ENCODE measurements at places on chromosomes 13 and 19. TPM values are rescaled to one million over a fixed set of nuclear protein-coding genes. Genes with fewer than 3 reads are reported as not detected.

The FFAR2 gene
- not detected for total RNA-seq

GRCh38 chr19:46953955-46954501, 65.6 kb upstream of the NPAS1 start:
- peak overlapping the region; percentile 6 for H3K4me3 ChIP-seq
- H3K27me3 ChIP-seq = no peaks in the 10 kb centered on the region
- peak overlapping the region; percentile 80 for H3K27ac ChIP-seq
- peaks cover 4% of the 10 kb centered on the region for H3K36me3 ChIP-seq
- H3K4me1 ChIP-seq = peaks cover 70% of the 10 kb centered on the region

GRCh38 chr13:33114146-33114545, 97.9 kb downstream of the KL start:
- peaks cover 3% of the 10 kb centered on the region for H3K27me3 ChIP-seq
- H3K36me3 ChIP-seq = no peaks in the 10 kb centered on the region
- no peak overlapping the region for H3K4me3 ChIP-seq
- no peak overlapping the region for H3K27ac ChIP-seq
- no peaks in the 10 kb centered on the region for H3K4me1 ChIP-seq

GRCh38 chr19:3665681-3666544, 34.4 kb downstream of the PIP5K1C start:
- no peak overlapping the region for H3K4me3 ChIP-seq
- no peak overlapping the region for H3K27ac ChIP-seq
- H3K27me3 ChIP-seq = no peaks in the 10 kb centered on the region
- H3K36me3 ChIP-seq = peaks cover 2% of the 10 kb centered on the region
- H3K4me1 ChIP-seq = peaks cover 9% of the 10 kb centered on the region

The ADGRE1 gene
- 6.0 TPM for total RNA-seq

DNA sequence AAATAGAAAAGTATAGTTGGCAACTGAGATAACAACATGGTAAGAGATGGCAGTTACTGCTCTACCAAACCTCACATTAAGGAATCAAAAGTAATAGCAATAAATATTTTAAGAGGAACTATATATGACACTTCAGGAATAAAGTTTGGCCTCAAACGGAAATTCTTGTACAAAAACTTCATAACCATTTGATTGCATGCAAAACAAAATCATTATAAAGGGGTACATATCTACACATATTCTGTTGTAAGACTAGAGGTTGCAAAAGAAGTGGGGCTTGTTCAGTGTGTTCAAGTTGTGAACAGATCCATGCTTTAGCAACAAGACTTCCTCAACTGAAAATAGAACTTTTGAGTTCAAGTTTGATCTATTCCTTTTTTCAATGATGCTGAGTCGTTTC, 133.5 kb upstream of the MIR17HG start:
- H3K27me3 ChIP-seq = peaks cover 15% of the 10 kb centered on the region
- no peak for DNase-seq
- no peak overlapping the region for H3K4me3 ChIP-seq
- H3K27ac ChIP-seq = no peak overlapping the region
- no peaks in the 10 kb centered on the region for H3K36me3 ChIP-seq

GRCh38 chr19:45953676-45954075, 20.0 kb downstream of the NOVA2 start:
- no peak overlapping the region for H3K27ac ChIP-seq
- H3K4me3 ChIP-seq = no peak overlapping the region
- DNase-seq = no peak
- H3K4me1 ChIP-seq = peaks cover 9% of the 10 kb centered on the region

DNA sequence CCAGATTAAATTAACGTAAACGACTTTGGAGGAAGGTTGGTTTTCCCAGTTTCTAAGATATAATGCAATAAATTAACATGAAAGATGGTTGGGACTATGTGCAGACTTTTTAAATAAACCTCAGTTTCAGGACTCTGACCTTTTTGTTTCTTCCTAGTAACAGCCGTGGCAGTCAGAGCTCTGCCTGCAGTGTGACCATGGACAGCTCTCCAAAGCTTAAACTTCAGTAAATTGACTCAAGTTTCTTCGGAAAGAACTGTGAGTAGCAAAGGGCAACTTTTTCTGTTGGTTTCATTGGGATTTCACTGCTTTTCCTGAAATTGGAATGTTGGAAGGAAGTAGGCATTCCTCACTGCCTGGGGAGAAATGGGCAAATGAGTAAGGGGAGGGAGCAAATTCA, 4.1 kb downstream of the USP29 start:
- peaks cover 4% of the 10 kb centered on the region for H3K27me3 ChIP-seq
- H3K27ac ChIP-seq = no peak overlapping the region
- peaks cover 2% of the 10 kb centered on the region for H3K36me3 ChIP-seq
- H3K4me3 ChIP-seq = no peak overlapping the region
- no peak for DNase-seq

The ZNF665 gene
- 6.5 TPM for total RNA-seq

The RASA3 gene
- total RNA-seq = 34.7 TPM

GRCh38 chr13:27161980-27162379, 9.6 kb downstream of the USP12 start:
- H3K4me1 ChIP-seq = peaks cover 64% of the 10 kb centered on the region
- no peak for DNase-seq
- no peak overlapping the region for H3K27ac ChIP-seq
- no peak overlapping the region for H3K4me3 ChIP-seq
- no peaks in the 10 kb centered on the region for H3K27me3 ChIP-seq
- peaks cover 29% of the 10 kb centered on the region for H3K36me3 ChIP-seq

The PEAK3 gene
- total RNA-seq = not detected

DNA sequence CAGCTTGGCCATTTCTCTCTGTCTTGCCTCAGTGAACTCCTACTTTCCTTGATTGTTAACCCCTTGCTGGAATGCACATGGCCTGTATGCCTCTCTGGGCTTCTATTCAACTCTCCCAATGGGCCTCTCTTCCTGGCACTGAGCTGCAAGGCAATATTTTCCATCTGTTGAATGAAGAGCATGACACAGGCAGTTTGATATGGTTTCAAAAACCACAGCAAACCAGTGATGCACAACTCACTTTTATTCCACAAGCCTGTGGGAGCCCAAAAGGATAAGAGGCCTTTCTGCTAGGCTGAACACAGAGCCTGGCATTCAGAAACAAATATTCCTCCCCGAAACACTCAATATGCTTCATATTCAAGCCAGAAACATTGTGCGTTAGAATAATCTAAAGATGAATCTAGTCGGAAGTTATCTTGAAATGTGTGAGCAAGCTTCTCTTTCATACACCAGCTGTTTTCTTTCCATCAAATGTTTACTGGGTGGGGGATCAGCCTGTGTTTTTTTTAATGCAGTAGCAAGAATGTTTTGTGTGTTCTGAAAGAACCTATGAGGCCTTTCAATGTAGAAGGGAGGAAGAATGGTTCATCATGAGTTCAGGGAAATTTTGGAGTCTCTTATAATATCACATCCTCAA, 443.1 kb upstream of the SPRY2 start:
- no peaks in the 10 kb centered on the region for H3K27me3 ChIP-seq
- no peak overlapping the region for H3K27ac ChIP-seq
- no peaks in the 10 kb centered on the region for H3K36me3 ChIP-seq
- DNase-seq = no peak

- H3K4me3 ChIP-seq = no peak overlapping the region
- DNase-seq = no peak
- no peak overlapping the region for H3K27ac ChIP-seq
- H3K4me1 ChIP-seq = no peaks in the 10 kb centered on the region
- H3K36me3 ChIP-seq = no peaks in the 10 kb centered on the region
- H3K27me3 ChIP-seq = no peaks in the 10 kb centered on the region
Observed at GRCh38 chr13:96946709-96947311, 47.5 kb downstream of the OXGR1 start.

DNA sequence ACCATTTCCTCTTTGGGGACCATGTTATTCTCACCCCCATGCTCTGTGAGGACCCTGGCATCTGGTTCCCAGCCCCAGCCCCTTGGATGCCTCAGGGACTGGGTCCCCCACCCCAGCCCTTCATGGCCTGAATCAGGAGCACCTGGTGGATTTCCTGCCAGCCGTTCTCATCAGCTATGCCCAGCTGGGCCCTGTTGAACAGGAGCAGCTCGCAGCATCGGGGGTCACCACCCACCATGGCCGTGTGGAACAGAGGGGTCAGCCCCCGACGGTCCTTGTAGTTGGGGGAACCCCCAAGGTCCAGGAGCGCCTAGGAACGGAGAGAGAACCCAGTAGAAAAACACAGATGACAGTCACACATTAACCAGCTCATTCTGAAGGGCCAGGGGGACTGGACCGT, 7.8 kb downstream of the SHANK1 start:
- H3K4me1 ChIP-seq = peaks cover 5% of the 10 kb centered on the region
- H3K4me3 ChIP-seq = no peak overlapping the region
- DNase-seq = no peak
- H3K27me3 ChIP-seq = peaks cover 39% of the 10 kb centered on the region
- no peak overlapping the region for H3K27ac ChIP-seq

GRCh38 chr19:53195265-53195903, 2.2 kb upstream of the ZNF665 start:
- DNase-seq = peak; percentile 83
- H3K36me3 ChIP-seq = peaks cover 50% of the 10 kb centered on the region
- no peaks in the 10 kb centered on the region for H3K27me3 ChIP-seq
- peaks cover 33% of the 10 kb centered on the region for H3K4me1 ChIP-seq
- peak overlapping the region; percentile 22 for H3K4me3 ChIP-seq
- peak overlapping the region; percentile 8 for H3K27ac ChIP-seq

- H3K27ac ChIP-seq = no peak overlapping the region
- H3K4me1 ChIP-seq = peaks cover 3% of the 10 kb centered on the region
- no peak overlapping the region for H3K4me3 ChIP-seq
- no peaks in the 10 kb centered on the region for H3K36me3 ChIP-seq
- peaks cover 3% of the 10 kb centered on the region for H3K27me3 ChIP-seq
- DNase-seq = no peak
Observed at GRCh38 chr13:108463340-108463739, 166.1 kb upstream of the MYO16 start.

- peaks cover 2% of the 10 kb centered on the region for H3K4me1 ChIP-seq
- H3K4me3 ChIP-seq = no peak overlapping the region
- peaks cover 3% of the 10 kb centered on the region for H3K27me3 ChIP-seq
- DNase-seq = peak; percentile 73
- no peaks in the 10 kb centered on the region for H3K36me3 ChIP-seq
Observed at GRCh38 chr13:113562085-113562749, 22.3 kb upstream of the TFDP1 start.

- DNase-seq = no peak
- no peak overlapping the region for H3K4me3 ChIP-seq
- peaks cover 2% of the 10 kb centered on the region for H3K27me3 ChIP-seq
- H3K36me3 ChIP-seq = no peaks in the 10 kb centered on the region
Observed at GRCh38 chr13:35947315-35947714, 183.9 kb downstream of the DCLK1 start.

DNA sequence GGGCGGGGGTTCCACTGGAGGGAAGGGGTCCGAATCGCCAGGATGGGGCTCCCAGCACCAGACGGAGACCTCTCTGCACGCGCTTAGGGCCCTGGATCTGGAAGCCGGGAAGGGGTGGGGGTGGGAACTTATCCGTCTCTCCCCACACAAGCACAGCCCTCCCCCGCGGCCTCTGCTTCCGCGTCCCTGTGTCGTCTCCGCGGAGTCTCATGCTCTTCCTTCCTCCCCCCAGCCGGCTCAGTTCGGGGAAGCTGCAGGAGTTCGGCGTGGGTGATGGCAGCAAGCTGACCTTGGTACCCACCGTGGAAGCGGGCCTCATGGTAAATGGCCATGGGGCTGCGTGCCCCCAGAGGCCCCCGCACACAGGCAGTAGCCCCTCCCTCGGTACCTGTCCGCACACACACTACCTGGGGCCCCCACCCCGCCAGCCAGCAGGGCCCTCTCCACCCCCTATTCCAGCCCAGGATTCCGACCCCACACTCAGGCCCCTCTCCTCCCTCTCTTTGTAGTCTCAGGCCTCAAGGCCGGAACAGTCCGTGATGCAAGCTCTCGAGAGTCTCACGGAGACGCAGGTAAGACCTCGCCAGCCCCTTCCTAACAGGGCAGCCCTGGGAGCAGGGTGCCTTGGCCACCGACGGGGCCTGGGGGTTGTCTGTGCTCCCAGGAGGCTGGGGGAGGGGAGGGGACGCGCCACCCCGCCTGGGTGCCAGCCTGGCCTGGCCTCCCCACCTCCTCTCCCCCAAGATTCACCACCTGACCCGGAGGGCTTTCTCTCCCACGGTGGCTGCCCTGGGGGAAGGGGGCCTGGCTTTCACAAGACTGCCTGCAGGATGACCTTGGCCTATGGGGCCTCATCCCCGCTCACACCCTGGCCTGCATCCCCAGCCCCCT, 3.2 kb downstream of the MIDN start:
- DNase-seq = peak; percentile 84
- H3K27me3 ChIP-seq = no peaks in the 10 kb centered on the region
- peaks cover 40% of the 10 kb centered on the region for H3K36me3 ChIP-seq
- peaks cover 14% of the 10 kb centered on the region for H3K4me1 ChIP-seq
- peak overlapping the region; percentile 90 for H3K27ac ChIP-seq
